ENCODE measurements at places on chromosomes 12 and 14.

- no peak for DNase-seq
These were observed 61.9 kb upstream of the IFNG-AS1 start for GRCh38 chr12:67927324-67927723.

DNA sequence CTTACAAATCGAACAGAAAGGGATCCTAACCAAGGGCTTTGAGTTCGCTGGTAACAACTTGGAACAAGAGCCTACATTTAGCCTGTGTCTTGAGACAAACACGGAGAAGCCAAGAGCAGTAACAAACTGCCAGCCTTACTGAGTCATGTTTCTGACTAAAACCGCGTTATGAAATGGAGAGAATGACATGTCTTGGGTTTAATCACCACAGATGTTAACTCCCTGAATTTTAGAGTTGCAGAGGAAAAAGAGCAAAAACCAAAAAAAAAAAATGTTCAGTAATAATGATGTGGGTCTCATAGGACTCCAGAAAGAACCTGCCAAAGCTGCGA, 1.0 kb downstream of the BLTP3B start:
- DNase-seq = no peak

GRCh38 chr12:14340371-14340770, 25.1 kb upstream of the ATF7IP start:
- no peak for DNase-seq

- DNase-seq = peak; percentile 26
These were observed 8.0 kb downstream of the SCNN1A start for GRCh38 chr12:6367065-6367968.

- no peak for DNase-seq
These were observed 21.1 kb upstream of the VWF start for GRCh38 chr12:6145564-6145963.

GRCh38 chr14:105848570-105848969, 322.2 kb downstream of the TMEM121 start:
- DNase-seq = no peak

DNA sequence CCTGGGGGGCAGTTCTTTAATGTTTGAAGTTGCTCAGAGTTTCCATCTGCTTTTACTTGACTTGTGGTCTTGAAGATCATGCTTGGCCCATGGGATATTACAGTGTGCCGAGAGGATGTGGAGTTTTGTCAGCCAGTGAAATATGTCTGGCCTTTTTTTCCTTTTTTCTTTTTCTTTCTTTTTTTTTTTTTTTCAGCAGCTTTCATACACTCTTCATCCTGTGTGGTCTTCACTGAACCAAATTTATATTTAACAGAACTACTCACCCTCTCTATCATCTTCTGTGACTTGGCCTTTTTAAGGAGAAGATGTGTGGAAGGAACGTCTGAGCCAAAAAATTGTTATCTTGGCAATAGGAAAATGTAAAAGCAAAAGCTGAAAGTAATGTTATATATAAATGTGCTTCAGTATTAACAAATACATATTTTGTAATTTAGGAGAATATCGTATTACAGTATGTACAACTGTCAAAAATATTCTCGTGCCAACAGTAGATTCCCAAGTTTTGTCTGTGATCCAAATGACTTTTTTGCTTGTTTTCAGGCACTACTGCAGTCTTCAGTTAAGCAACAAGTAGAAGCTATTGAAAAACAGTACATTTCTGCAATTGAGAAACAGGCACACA, 200.6 kb downstream of the CCDC91 start:
- DNase-seq = no peak

GRCh38 chr12:49296034-49296835, 1.3 kb downstream of the PRPH start:
- peak; percentile 47 for DNase-seq

DNA sequence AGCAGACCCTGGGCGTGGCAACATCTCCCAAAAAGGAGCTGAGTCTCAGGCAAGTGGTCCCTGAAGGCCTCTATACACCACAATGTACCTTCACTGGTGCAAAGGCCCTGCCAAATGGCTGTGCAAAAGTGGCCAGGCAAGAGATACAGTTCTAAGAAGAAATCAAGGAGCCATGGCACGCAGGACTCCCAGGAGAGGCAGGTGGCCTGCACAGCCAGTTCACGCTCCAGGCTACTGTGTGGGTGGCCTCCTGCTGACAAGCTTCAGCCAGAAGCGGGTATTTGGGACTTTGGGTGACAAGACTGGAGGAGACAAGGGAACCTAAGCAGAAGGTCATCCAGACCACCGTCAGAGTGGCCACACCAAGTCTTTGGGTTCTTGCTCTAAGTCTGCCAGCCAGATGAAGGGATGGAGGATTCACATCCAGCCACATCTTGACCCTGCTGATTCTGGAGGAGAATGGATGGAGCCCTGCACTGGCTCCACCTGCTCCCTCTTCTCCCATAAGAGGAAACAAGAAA, 20.5 kb upstream of the ZFP36L1 start:
- no peak for DNase-seq

- no peak for DNase-seq
These were observed 96.1 kb downstream of the CRADD start for GRCh38 chr12:93773122-93773871.

DNA sequence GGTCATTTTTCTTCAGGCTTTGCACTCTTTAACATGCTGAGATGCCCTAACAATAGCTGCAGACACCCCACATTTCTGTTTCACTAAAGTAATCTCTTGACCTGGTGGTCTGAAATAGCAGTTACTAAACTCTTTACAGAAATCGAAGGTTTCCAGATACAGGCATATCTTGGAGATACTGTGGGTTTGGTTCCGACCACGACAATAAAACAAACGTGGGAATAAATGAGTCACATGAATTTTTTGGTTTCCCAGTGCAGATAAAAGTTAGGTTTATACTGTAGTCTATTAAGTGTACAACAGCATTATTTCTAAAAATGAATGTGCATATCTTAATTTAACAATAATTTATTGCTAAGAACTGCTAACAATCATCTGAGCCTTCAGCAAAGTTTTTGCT, 208.7 kb downstream of the EGLN3 start:
- no peak for DNase-seq

DNA sequence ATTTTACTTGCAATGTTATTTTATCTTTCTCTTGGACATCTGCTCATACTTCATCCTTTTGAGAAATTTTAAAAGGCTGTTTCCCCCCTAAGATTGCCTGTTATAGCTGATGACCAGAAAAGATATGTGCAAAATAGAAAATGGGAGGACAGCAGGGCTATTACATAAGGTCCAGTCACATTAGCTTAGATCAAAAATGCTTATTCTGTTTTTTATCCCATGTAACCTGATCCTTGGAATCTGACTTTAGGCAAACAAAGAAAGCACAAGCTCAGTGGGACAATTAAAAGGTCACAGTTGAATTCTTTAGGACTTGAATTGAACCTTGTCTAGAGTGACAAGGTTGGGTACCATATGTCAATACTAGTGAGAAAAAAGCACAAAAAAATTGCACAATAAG, 65.1 kb upstream of the TRHDE start:
- DNase-seq = no peak

DNA sequence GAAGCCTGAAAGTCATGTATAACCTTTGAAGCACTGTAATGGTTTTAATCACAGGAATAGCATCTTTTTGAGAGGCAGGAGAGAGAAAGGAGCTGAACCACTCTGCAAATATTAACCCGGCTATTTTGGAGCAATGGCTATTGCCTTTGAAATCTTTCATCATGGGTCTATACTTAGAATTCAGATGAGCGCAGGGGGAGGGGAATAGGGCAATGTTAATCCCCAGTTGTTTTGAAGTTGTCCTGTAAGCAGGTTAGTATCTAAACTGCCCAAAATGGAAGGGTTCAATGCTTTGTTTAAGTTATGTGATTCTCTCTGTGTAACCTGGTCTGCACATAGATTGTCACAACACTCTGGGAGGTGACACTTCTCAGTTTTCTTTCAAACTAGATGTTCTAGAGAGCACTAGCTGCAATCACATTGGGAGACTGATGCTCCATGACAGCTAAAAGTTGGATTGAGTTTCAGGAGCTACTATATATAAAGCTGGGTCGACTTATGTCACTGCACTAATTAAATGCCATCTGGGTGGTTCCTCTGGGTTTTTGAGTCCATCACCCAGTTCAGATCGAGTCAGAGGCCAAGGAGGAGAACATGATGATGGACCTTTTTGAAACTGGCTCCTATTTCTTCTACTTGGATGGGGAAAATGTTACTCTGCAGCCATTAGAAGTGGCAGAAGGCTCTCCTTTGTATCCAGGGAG, at the start of gene MYF6:
Gene MYF6, plus strand, starts transcription at position 509 of the 704 bp plus-strand sequence. Its CDS starts 86 bp downstream, at position 595.
- DNase-seq = no peak

- no peak for DNase-seq
These were observed 690.9 kb upstream of the LMO3 start for GRCh38 chr12:17296882-17297281.

DNA sequence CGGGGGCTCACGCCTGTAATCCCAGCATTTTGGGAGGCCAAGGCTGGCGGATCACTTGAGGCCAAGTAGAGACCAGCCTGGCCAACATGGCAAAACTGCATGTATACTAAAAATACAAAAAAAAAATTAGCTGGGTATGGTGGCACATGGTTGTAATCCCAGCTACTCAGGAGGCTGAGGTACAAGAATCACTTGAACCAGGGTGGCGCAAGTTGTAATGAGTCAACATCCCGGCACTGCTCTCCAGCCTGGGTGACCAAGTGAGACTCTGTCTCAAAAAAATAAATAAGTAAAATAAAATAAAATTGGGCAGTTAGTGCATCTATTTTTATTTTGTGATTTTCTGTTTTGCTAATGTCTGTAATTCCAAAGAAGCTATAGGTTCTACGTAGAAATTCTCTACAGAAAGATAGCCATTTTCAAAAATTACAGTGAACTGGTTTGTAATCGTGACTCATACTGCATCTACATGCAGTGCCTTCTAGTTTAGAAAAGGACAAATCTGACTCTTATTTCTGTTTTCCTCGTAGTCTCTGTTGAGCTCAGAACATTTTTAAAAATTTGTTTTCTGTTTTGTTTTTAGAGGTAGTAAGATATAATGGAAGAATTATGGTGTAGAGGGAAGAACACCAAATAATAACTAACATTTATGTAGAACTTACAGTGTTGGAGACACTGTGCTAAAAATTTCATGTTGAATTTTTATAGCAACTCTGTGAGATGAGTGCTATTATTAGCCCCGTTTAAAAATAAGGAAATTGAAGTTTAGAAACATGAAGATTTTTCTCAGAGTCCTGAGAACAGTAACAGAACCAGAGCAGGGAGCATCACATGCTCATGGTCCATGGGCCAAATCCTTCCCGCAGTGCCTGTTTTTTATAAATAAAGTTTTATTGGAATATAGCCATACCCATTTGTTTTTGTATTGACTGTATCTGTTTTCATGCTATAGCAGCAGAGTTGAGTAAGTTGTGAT, 201.2 kb downstream of the SYNE2 start:
- no peak for DNase-seq

- no peak for DNase-seq
These were observed 194.2 kb downstream of the SYT10 start for GRCh38 chr12:33245434-33245833.

GRCh38 chr14:94372021-94372605, 16.3 kb downstream of the SERPINA1 start:
- DNase-seq = no peak

- no peak for DNase-seq
These were observed 14.6 kb downstream of the PSMD9 start for GRCh38 chr12:121903202-121903601.

DNA sequence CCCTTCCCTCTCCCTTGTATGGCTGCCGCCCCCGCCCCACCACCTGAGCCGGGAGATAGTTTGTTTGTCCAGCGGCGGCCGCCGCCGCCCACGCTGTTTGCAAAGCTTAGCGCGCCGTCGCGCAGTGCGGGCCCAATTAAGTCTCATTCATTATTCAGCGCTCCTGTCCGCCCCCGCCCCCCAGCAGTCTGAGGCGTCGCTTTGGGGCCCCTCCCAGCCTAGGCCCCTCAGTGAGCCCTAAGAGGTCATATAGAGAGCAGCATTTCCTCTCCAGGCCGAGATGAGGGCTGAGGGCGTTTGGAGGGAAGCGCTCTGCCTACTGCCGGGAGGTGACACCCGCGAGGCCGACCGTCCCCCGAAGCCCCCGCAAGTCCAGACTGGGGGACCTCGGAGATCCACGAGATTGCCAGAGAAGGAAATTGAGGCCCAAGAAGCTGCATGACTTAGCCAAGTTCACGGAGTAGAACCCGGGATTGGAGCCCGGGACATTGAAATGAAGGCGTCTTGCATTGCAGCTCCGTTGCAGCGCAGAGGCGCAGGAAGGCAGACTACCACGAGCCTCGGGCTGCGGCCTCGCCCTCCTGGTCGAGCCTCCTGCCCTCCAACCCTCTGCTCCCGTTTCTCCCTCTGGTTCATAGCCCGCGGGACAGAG, at the start of gene DNAJC22:
Gene DNAJC22, plus strand, starts transcription at position 230 of the 652 bp plus-strand sequence. CDS start 1,985 bp downstream, outside the sequence.
- no peak for DNase-seq

DNA sequence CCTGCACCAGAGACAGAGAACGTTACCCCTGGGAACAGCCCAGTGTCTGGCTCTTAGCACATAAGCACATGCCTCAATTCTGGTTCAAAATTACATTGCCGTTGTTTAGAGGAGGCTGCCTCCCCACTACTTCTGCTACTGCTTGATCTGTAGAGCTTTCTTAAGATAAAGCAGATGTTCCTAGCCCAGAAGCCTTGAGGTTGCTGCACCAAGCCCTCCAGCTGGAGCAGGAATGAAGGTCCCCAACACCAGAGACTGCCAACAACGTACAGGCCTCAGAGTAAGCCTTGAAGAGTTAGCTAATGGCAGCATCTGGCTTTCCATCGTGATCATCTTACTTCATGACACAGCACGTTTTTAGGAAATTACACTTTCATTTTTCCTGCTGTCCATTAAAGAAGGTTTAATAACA, 34.7 kb upstream of the AMIGO2 start:
- no peak for DNase-seq
